KG1 (cell line): ENCODE measurements at places on chromosomes 1 and 21.

GRCh38 chr1:153352523-153352922, 3.9 kb upstream of the PGLYRP4 start:
- DNase-seq, result no peak

- DNase-seq, result no peak
Observed at GRCh38 chr1:29593601-29594382, 357.5 kb downstream of the PTPRU start.

DNA sequence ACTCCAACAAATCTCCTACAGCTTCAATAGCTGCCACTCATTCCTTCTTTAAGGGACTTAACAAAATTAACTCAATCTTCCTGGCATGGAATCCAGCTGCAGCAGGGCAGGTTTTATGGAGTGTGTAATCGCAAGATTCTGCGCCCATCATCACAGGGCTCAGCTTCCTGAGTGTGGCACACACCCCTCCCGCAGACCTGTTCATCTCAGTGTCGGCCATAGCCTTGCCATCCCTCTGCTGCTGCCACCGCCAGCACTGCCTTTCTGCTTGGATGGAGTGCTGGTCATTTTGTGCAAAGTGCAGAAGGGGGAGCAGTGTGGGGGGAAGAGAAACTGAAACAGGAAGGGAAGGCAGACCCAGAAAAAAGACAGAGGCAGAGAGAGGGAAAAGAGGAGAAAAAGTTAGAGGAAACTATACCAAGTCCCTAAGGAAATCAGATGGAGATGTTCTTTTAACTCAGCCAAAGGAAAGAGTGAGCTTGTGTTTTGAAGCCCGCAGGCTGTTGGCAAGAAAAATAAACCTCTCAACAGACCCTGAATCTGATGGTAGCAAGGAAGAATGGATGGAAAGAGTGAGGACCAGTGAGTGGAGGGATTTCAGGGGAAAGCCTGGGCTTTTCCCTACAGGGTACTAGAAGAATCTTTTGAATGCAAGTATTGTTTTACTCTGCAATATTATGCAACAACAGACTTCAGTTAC, 324.2 kb downstream of the SEC16B start:
- DNase-seq, result no peak

- DNase-seq, result no peak
Observed at GRCh38 chr1:81209461-81209860, 591.3 kb upstream of the ADGRL2 start.

DNA sequence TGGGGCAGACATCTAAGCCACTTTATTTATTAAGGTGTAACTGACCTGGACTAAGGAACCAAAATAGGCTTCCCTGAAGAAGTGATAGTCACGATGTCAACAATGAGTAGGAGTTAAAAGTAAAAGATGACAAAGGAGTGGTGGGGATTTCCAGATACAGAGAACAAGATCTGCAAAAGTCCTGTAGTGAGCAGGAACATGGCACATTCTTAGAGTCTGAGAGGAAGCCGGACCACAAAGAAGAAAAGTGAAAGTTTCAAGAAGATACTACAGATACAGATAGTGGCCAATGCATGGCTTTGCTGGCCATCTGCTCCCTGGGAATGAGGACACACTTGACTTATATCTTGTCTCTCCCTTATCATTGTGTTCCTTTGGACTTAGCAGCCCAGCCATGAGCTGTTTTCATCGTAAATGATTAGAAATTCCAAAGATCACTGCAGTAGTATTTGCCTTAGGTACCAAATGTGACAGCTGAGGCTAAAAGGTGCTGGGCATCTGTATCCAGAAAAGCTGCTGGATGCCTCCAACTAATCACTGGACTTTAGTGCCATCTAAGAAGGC, 302.4 kb upstream of the NR5A2 start:
- no peak for DNase-seq
